ENCODE measurements at places on chromosomes 1 and 21. TPM values are rescaled to one million over a fixed set of nuclear protein-coding genes. Genes with fewer than 3 reads are reported as not detected.
A peak's percentile ranks its signal among the peaks of the same experiment; 100 is the strongest.

GRCh38 chr1:150521196-150521968 is 5.8 kb downstream of the FALEC start:
- DNase-seq, result no peak

DNA sequence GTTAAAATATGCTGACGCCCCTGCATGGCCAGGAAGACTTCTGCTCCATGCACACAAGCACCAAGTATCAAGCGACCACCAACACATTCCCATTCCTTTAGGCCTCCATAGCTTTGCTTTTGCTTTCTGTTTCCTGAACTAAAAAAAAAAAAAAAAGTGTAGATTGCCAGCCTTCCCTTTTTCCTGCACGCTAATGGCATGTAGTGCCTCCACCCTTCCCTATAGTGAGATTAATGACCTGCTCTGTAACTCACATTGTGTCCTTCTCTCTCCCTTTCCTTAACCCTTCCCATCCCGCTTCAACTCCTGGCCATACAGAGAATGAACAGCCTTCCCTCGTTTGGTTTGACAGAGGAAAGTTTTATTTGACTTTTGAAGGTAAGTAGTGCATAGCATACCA is 57.1 kb upstream of the DYNLT5 start:
- no peak for DNase-seq

- DNase-seq, result no peak
Observed at GRCh38 chr1:192949783-192950182, 109.4 kb downstream of the UCHL5 start.

GRCh38 chr21:45963232-45963570 is 18.4 kb upstream of the COL6A1 start:
- DNase-seq, result no peak

GRCh38 chr1:26666855-26667254 is 29.0 kb upstream of the ARID1A start:
- DNase-seq, result no peak

GRCh38 chr1:186474208-186474607 is 13.3 kb upstream of the PDC start:
- DNase-seq, result no peak

DNA sequence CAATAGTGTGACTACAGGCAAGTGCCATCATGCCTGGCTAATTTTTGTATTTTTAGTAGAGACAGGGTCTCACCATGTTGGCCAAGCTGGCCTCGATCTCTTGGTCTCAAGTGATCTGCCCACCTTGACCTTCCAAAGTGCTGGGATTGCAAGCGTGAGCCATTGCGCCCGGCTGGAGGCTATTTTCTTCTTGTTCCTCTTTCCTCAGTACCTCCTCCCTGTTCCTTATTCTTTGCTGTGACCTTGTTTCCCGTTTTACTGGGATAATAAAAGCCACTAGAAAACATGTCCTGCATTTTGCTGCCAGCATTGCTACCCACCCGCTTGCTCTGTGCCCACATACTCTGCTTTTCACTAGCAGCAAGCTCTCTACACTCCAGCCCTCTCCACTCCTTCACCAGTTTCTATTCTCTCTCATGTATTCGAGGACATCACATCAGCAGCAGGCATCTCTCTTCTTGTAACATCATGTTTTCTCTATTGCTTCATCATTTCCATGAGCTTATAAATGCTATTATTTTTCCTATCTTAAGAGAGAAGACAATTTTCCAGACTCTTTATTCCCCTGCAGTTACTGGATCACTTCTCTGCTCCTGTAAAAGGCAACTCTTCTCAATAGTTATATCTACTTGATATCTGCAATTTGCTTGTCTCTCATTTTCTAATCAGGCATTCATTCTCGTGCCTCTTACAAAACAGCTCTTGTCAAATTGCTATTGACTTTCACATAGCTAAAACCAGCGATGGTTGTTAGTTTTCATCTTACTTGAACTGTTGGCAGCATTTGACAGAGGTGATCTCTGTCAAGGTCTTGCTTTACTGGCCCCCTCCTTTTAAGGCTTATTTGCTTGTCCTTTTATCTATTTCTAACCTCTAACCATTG is 34.5 kb upstream of the C21orf91 start:
- DNase-seq, result no peak

DNA sequence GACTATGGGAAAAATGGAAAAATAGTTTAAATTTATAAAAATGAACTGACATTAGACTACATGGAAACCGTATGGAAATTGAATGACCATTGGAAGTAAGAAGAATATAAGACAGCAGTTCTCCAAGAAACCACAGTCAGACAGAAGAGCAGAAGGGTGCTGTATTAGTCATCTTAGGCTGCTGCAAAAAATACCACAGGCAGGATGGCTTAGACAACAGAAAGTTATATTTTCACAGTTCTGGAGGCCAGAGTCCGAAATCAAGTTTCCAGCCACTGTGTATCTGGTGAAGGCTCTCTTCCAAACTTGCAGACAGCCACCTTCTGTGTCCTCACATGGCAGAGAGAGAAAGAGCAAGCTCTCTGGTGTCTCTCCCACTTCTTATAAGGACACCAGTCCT is 175.2 kb downstream of the DSCAM start:
- no peak for DNase-seq

GRCh38 chr1:109978761-109979488 is 5.6 kb upstream of the AHCYL1 start:
- DNase-seq, result no peak

DNA sequence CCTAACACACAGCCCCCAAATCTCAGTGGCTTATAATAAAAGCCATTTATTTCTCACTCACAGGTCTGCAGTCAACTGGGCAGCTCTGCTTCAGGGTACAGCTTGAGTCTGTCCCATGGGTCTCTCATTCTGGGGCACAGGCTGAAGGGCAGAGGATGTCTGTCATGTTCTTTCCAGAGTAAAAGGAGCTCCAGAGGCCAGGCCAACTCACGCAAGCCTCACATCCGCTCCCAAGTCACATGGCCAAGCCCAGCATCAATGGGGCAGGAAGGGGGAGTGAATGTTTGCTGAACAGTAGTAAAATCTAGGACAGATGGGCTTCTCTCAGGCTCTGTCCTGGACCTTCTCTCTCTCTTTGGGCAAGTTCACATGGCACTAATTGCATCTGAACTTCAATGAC is 7.1 kb upstream of the SSBP3 start:
- no peak for DNase-seq

DNA sequence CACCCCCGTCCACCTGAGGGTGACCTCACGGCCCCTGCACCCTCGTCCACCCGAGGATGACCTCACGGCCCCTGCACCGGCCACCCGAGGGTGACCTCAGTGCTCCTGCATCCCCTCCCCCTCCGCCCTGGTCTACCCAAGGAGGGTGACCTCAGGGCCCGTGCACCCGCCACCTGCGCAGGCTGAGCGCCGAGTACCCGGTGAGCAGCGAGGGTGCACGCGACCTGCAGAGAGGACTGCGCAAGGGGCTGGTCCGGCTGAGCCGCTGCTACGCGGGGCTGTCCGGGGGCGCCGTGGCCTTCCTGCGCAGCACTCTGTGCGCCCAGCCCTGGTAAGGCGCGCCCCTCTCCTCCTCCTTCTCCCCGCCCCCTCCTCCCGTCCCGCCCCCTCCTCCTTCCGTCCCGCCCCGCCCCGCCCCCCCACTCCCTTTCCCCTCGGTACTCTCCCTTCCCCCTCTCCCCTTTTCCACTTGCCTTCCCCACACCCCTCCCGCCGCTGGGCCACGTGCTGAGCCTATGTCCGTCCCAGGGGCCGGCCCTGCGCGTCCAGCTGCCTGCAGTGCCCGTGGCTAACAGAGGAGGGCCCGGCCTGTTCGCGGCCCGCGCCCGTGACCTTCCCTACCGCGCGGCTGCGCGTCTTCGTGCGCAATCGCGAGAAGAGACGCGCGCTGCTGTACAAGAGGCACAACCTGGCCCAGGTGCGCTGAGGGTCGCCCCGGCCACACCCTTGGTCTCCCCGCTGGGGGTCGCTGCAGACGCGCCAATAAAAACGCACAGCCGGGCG is 28.4 kb downstream of the TRIM11 start:
- peak; percentile 74 for DNase-seq

- DNase-seq, result peak; percentile 15
Observed at GRCh38 chr1:8790987-8791386, 26.5 kb downstream of the RERE start.

The LRIF1 gene
- polyA plus RNA-seq, result 17.3 TPM

The ACTN2 gene
- polyA plus RNA-seq, result 0.37 TPM

The DCDC2B gene
- 1.9 TPM for polyA plus RNA-seq

The HLX gene
- polyA plus RNA-seq, result 5.3 TPM

The KIAA1614 gene
- polyA plus RNA-seq, result 7.2 TPM

The PROK1 gene
- 0.17 TPM for polyA plus RNA-seq

The ERG gene
- 17.4 TPM for polyA plus RNA-seq

The FAM177B gene
- polyA plus RNA-seq, result not detected

The PLEKHN1 gene
- polyA plus RNA-seq, result 0.20 TPM

The LACTBL1 gene
- polyA plus RNA-seq, result not detected

The CLDN8 gene
- 48.9 TPM for polyA plus RNA-seq

The NKAIN1 gene
- 3.4 TPM for polyA plus RNA-seq

The TRIM17 gene
- polyA plus RNA-seq, result 8.1 TPM
